CD4-positive, alpha-beta T cell treated with Interleukin-15 for 4 hours (primary cell): ENCODE measurements at places on chromosomes 4 and X.

GRCh38 chr4:102843273-102843672 is 15.9 kb upstream of the UBE2D3 start:
- no peak for DNase-seq

GRCh38 chrX:132488180-132488705 is 595 bp downstream of the MBNL3 start:
- DNase-seq: peak; percentile 39

- DNase-seq: no peak
Measured at GRCh38 chrX:123869488-123869887, 9.6 kb downstream of the XIAP start.

- no peak for DNase-seq
Measured at GRCh38 chrX:136447968-136448367, 39.8 kb upstream of the BRS3 start.

DNA sequence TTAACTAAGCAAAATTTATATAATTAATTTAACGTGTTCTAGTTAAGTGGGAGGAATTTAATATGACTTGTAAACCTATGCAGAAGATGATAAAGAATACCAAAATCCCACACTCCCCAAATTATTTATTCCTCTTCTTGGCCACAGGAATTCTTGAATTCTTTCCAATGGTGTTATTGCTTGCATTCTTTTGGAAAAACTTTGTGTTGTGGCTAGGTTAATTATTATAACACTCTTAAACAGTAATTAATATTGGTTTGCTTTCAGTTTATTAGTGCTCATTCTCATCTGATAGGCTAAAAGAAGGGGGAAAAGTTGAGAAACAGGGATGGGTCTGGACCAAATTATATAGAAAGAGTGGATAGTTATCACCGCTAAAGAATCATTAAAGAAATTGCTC is 141.5 kb upstream of the PABPC4L start:
- DNase-seq: no peak

DNA sequence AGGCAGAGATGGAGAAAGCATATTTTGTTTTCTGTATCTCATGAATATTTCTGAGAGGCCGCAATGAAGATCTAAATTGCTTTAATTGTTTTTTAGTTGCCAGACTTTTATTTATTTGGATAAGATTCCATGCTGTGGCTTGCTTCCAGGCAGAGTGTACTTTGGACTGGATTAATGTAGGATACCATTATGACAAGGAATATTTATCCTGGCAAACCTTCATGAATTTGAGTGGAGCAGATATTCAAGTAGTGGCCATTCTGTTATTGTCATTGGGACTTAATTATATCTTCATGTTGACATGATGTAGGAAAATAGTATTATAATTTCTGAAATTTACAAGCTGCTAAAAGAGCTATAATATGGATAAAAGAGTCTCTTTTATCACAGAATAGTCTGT is 182.9 kb downstream of the C4orf33 start:
- no peak for DNase-seq

DNA sequence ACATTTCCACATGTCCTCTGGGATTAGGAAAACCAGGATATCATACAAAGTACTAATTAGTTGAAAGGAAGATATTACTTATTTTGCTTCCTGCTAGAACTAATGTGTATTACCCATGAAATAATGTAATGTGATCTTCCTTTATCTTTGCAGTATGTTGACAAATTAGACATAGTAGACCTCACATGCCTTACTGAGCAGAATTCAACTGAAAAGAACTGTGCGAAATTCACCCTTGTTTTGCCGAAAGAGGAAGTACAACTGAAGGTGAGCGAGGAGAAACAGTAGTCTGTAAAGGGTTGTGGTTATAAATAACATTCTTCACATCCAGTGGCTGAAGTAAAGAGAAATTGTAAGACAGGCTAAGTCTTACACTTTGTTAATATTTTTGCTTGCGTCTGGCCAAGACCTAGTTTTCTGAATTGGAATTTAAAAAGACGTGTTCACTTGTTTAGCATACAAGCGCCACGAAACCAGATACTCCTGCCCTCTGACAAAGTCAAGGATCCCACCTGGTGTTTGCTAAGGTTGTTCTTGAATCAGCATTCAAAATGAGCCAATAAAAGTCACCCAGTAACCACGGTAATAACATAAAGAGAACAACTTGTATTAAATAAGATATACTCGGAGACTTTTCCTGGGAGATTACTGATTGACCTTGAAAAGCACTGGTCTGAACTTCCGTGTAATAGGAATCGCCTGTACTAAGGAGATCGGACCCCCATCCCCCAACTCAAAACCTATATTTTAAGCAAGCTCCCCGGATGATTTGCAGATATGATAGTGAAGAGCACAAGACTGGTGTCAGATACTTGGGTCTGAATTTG is 16.9 kb downstream of the STAP1 start:
- DNase-seq: no peak

GRCh38 chr4:138003248-138003647 is 238.9 kb downstream of the SLC7A11 start:
- no peak for DNase-seq

DNA sequence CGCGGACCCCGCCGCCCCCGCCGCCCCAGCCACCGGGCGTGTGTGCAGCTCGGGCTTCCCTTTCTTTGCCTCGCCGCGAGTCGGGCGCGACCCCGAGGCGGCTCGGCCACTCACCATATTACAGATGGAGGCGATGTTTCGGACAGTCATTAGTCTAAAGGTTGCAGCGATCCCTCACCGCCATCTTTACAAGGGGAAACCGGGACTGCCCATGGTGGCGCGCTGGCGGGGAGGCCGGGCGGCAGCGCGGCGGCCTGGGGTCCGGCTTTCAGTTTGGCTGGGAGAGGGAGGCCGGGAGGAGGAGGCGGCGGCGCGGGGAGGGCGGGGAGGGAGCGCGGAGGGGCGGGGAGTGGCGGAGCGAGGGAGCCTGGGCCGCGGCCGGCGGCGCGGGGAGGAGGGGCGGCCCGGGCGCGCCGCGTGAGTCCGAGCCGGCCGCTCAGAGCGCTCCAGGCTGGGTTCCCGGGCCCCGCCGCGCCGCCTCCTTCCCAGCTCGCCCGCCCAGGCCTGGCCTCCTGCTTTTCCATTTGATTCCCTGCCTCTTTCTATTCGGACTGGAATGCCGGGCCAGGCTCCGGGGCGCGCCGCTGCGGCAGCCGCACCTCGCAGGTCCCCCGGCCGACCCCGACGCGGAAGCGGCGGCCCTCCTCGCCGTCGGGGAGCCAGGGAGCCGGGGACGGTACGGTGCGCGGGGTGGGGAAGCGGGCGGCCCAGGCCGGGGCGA is at the start of gene USP46:
Gene USP46, minus strand, starts transcription at position 301 of the 721 bp plus-strand sequence. Its CDS starts 151 bp downstream, at position 150.
- DNase-seq: peak; percentile 51

GRCh38 chrX:26778320-26778888 is 562.4 kb downstream of the MAGEB5 start:
- no peak for DNase-seq

GRCh38 chr4:185903205-185903604 is 91.2 kb upstream of the SORBS2 start:
- DNase-seq: no peak

- DNase-seq: no peak
Measured at GRCh38 chr4:150714462-150715438, 132.8 kb downstream of the MAB21L2 start.

GRCh38 chr4:122903766-122904288 is 18.6 kb downstream of the NUDT6 start:
- no peak for DNase-seq

- DNase-seq: no peak
Measured at GRCh38 chr4:129087516-129087915, 5.8 kb downstream of the SCLT1 start.

- no peak for DNase-seq
Measured at GRCh38 chrX:131366407-131366806, 77.3 kb upstream of the IGSF1 start.
